ENCODE measurements at places on chromosomes 5 and 9. TPM values are rescaled to one million over a fixed set of nuclear protein-coding genes. Genes with fewer than 3 reads are reported as not detected.

- DNase-seq: no peak
Measured at GRCh38 chr5:62183727-62184126, 122.3 kb upstream of the KIF2A start.

RIGI gene
- total RNA-seq: 6.5 TPM

ADAMTS19 gene
- total RNA-seq: 13.3 TPM

GRCh38 chr9:95193067-95193466 is 124.4 kb downstream of the FANCC start:
- no peak for DNase-seq

CNTNAP3B gene
- total RNA-seq: 71.1 TPM

- DNase-seq: no peak
Measured at GRCh38 chr9:6247266-6247665, 31.7 kb downstream of the IL33 start.

HSPB3 gene
- 19.1 TPM for total RNA-seq

- DNase-seq: no peak
Measured at GRCh38 chr5:57316798-57317327, 143.0 kb downstream of the GPBP1 start.

DNA sequence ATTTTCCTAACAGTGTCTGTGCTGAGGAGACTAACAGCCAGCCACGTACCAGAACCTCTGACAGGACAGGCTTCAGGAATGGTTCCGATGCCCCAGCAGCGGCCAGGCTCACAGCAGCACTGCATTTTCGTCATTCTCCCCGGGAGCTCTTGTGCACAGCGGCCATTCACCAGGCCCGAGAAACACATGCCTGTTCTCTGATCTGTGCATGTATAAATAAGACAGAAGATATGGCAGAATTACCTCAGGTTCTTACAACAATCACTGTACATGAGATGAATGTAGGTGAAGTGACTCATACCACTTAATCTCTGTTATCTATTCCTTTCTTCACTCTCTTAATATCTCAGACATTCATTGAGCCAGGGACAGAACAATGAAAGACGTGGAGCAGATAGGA is 143.0 kb downstream of the FBN2 start:
- no peak for DNase-seq

FOXD4L3 gene
- total RNA-seq: not detected

DNA sequence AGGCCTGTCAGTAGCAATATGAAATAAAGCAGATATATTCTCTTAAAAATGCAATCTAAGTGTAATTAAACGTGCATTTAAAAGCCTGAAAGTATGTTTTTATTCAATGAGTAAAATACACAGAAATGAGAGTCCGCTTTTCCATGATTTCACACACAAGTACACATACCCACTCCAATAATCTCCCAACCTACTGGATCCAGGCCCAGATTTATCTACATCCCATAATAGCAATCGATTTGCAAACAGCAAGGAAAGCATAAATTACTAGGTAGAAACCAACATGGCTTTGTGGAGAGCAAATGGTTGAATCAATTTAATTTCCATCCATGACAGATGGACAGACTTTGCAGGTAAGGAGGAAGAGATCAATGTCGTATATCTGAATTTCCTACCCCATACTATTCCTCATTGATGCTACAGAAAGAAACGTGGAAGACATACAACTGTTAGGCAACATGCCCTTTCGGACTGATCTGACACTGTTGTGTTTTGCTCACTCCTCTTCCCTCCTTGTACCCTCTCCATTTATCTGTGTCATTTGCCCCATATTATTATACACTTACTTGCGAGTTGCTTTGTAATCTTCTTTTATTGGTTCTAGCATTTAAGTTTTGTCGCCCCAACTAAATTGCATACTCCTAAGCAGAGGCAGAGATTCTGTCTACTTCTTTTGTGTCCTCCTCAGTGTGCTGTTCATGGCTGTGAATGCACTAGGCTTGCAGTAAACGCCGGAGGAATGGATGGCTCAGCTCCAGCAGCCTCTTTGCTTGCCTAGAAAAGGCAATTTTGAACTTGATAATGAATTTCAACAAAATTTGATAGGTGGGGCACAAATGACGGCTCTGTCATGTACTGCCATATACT is 133.6 kb downstream of the NFIB start:
- no peak for DNase-seq

- no peak for DNase-seq
Measured at GRCh38 chr5:141654298-141654697, 3.1 kb upstream of the FCHSD1 start.

DNA sequence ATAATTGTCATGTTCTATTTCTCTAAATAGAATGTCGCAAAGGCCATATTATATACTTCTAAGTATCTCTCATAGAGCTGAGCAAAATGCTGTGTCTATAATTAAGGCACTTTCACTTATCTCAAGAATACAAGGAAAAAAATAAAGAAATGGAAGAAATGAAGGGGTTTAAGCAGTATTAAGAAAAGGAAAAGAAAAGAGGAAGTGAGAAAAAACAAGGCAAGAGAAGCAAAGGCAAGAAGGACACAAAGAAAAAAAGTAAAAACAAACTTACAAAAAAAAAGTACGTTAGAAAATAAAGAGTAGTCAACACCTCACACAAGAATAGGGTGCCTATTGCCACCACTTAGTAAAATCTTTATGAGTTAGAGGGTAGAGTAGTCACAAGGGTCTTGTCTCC is 506.2 kb downstream of the GABRG2 start:
- no peak for DNase-seq

DNA sequence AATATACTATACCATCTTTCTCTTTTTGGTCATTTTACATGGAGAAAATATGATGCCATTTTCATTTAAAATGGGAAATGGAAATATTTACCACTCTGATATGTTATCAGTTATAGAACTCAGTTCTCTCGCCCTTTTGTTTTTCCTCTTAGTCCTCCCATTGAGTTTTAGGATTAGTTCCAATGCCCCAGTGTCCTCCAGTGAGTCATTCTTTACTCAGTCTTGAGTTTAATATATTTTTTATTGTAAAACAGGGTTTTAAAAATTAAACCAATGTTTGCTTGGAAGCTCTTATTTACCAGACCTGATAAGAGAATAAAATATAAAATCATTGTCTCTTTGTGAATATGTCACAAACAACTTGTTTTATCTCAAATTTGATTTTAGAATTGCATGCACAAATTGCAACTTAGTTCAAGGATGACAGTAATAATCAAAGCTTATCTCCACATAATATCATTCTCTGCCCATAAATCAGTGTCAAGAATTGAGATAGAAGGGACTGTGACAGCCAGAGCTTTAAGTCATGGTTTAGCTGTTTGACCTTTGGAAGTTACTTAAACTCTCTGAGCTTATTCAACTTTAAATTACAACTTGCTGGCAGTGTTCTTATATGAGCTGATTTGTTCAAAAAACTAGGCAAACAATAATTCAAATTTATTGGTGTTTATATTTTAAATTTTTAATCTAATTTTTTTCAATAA is 166.4 kb downstream of the PAM start:
- DNase-seq: no peak

DNA sequence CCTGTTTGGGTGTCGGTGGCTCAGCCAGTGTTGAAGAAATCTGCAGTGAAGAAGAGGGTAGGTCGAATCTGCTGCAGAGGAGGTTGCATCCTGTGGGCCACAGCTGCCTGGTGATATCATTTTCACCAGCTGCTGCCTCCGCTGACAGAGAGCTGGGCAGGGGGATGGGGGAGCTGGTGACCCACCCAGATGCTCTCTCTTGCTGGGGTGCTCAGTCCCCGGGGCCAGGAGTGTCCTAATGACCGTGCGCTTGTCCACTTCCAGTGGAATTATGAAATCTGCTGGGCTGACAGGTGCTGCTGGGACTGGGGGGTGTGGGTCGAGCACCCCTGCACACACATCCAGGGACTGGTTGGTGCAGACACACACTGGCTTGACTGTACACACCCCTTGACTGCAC is 83.2 kb upstream of the IRX4 start:
- peak; percentile 75 for DNase-seq

EQTN gene
- not detected for total RNA-seq

GRCh38 chr5:78467752-78468357 is 107.4 kb downstream of the SCAMP1 start:
- no peak for DNase-seq

DNA sequence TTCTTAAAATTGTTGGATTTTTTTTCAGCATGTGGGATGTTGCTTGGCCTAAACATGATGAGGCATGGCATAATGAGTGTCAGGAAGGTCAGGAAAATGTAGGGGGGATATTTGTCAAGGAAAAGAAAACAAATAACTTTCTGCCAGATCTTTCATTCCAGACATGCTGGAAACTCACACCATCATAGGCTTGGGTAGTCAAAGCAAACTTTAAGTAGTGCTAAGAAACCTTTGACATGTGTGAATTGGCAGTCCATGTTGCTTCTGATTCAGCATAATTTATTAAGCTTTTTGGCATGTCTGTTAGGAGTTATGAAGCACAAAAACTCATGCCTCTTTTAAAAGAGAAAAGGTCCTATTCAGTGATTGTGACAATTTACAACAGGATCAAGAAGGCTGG is 61.3 kb upstream of the MTAP start:
- DNase-seq: no peak

GRCh38 chr9:114289106-114289505 is 33.8 kb upstream of the ORM1 start:
- DNase-seq: no peak

- no peak for DNase-seq
Measured at GRCh38 chr9:92426501-92427145, 2.4 kb upstream of the OMD start.

DNA sequence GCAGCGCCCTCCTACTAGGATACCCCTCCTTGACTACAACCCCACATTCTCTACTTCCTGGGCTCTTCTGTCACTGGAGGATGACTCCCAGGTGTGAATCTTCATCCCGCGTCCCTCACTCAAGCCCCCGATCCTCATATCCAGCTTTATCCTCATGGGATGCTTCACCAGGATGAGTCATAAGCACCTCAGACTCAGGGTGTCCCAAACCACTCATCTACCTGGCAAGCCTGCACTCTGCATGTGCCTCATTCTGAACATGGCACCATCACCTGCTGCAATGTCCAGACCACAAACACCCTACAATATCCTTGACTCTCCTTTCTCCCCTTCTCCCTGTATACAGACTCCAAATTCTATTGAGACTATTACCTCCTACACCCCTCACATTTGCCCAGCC is 1.5 kb upstream of the TGFBI start:
- DNase-seq: no peak

DNA sequence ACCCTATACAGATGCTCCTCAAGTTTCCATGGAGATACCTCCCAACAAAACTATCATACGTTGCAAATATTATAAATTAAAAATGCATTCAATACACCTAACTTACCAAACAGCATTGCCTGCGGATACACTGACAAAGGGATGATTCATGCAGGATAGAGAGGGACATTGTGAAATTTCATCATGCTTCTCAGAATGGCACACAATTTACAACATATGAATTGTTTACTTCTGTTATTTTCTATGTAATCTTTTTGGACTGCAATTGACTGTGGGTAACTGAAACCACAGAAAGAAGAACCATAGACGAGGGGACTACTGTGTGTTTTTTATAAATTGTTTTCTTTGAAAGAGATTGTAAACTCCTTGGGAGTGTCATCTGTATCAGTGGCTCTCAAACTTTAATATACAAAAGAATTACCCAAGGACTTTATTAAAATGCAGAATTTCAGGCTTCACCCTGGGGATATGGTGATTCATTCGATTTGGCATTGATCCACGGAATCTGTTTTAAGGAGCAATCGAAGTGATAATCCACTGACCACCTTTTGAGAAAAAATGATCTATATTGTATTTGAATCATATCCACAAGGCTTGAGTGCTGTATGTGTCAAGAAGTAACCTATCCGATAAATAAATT is 146.4 kb downstream of the SGCD start:
- no peak for DNase-seq

GRCh38 chr9:73133921-73134407 is 17.7 kb upstream of the ANXA1 start:
- no peak for DNase-seq

DNA sequence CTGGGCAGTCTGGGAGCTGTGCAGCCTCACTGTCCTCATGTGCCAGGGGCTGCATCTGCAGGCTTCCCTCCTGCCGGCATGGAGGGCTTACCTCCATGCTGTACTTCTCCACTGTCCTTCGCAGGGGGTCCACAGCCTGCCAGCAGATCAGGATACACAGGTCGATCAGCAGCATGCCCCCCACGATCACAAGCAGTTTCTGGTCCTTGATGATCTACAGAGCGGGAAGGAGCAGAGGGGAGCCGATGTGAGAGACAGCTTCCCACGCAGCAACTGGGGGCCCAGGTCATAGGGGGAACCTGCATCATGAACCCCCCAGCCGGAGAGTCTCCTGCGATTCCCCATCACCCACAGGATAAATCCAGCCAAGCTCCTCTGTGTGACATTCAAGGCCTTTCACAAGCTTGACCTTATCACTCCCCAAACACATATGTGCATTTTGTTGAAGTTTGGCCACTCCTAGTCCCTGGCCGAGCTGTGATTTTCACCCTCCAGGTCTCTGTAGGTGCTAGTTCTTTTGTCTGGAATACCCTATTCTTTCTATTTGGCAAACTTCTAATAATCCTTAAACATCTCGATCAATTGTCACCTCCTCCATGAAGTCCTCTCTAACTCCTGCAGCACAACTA is 107.3 kb upstream of the TBC1D2 start:
- peak; percentile 89 for DNase-seq

GRCh38 chr9:19294219-19294618 is 63.7 kb downstream of the DENND4C start:
- no peak for DNase-seq

GRCh38 chr5:135628771-135629563 is 50.2 kb upstream of the CXCL14 start:
- DNase-seq: peak; percentile 66

- DNase-seq: no peak
Measured at GRCh38 chr5:80161165-80161564, 94.7 kb downstream of the SERINC5 start.

DNA sequence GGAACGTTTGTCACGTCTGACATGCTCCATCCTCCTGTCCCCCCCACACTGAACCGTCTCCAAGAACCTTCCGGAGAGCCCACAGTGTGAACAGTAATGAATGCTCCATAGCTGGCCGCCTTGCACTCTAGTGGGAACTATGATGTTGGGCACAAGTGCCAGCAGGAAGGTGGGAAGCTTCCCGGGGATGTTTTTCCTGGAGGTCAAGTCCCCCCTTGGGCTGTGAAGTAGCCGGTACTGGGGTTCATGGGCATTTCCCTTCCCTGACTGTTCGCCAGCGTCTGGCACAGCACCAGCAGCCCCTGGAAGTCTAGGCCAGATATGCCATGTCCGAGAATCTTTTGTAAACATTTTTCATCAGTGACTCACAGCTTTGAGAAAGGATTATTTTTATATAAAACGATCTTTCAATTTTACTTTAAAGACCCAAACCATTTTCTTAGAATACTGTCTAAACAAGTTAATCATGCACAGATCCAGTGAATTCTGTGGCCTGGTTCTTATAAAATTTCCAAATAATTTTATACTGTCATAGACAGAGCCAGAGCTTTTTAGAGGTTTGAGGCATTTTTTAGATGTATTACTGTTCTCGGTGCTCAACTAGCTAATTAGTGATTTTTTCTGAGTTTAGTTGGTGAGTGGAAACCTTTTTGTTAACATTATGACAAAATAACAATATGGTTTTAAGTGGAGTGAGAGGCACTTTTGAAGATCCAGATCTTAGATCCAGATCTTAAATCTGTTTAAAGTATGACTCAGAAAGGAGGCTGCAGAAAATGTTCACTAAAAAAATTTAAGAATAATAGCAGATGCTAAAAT is 11.6 kb downstream of the ABL1 start:
- DNase-seq: peak; percentile 92

WDR36 gene
- 26.3 TPM for total RNA-seq

- no peak for DNase-seq
Measured at GRCh38 chr5:78506261-78507024, 142.1 kb downstream of the LHFPL2 start.

PTAR1 gene
- 48.0 TPM for total RNA-seq

GRCh38 chr9:38010918-38011704 is 57.9 kb downstream of the SHB start:
- no peak for DNase-seq
